Mesothelial cell of epicardium (in vitro differentiated cells): ENCODE measurements at places on chromosomes 1 and 21. TPM values are rescaled to one million over a fixed set of nuclear protein-coding genes. Genes with fewer than 3 reads are reported as not detected.

Gene GPR37L1
- total RNA-seq: 0.07 to 0.11 TPM (median 0.09 TPM) in 3 replicates

Gene GBP6
- total RNA-seq: 0.07 to 0.13 TPM (median 0.09 TPM) in 3 replicates

Gene GREM2
- total RNA-seq: 0.09 to 0.27 TPM (median 0.16 TPM) in 3 replicates

Gene LRRC3
- 10.9 to 11.9 TPM (median 11.8 TPM) in 3 replicates for total RNA-seq

Gene FYB2
- 0.34 to 0.45 TPM (median 0.40 TPM) in 3 replicates for total RNA-seq

DNA sequence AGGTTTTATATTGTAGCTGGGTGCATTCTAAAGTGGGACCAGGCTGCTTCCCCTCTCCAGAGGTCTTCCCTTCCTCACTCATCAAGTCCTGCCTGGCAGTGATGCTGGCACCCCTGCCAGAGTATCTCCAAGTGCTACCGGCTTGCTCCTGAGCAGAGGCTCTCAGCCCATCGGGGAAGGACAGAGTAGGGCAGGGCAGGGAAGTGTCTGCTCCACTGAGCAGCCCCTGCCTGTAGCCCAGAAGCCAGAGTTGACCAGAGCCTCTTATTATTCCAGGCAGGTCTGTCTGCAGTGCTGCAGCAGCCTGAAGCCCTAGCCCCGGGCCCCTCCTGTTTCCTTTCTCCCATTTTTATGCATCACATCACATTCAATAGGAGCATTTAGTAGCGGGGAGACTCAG is 51.1 kb downstream of the ATP2B4 start:
- H3K4me3 ChIP-seq: no peak overlapping the region
- peaks cover 17% of the 10 kb centered on the region for H3K36me3 ChIP-seq
- DNase-seq: no peak
- H3K4me1 ChIP-seq: peaks cover 25% of the 10 kb centered on the region

- DNase-seq: no peak
- no peaks in the 10 kb centered on the region for H3K36me3 ChIP-seq
- peak overlapping the region; percentile 77 for H3K27ac ChIP-seq
- peaks cover 6% of the 10 kb centered on the region for H3K27me3 ChIP-seq
- H3K4me3 ChIP-seq: no peak overlapping the region
Observed at GRCh38 chr1:156898161-156898566, 4.6 kb downstream of the PEAR1 start.

DNA sequence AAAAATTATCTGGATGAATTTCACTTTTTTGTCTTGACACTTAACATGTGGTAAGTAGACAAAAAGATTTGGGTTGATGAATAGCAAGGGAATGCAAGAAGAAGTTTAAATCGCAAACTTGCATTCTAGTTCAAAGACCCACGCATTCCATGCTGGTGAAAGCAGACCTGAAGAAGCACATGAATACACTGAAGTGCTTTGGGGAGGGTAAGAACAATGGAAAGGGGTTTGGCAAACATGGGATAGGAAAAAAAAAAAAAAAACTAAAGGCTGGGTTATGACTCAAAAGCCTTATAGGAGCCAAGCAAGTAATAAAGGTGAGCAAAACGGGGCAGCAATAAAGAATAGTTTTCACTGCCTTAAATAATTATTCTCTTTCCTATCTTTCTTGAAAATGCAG is 450.2 kb downstream of the LMO4 start:
- peaks cover 2% of the 10 kb centered on the region for H3K36me3 ChIP-seq
- H3K4me3 ChIP-seq: no peak overlapping the region
- DNase-seq: no peak
- H3K27me3 ChIP-seq: no peaks in the 10 kb centered on the region
- H3K4me1 ChIP-seq: peaks cover 9% of the 10 kb centered on the region

DNA sequence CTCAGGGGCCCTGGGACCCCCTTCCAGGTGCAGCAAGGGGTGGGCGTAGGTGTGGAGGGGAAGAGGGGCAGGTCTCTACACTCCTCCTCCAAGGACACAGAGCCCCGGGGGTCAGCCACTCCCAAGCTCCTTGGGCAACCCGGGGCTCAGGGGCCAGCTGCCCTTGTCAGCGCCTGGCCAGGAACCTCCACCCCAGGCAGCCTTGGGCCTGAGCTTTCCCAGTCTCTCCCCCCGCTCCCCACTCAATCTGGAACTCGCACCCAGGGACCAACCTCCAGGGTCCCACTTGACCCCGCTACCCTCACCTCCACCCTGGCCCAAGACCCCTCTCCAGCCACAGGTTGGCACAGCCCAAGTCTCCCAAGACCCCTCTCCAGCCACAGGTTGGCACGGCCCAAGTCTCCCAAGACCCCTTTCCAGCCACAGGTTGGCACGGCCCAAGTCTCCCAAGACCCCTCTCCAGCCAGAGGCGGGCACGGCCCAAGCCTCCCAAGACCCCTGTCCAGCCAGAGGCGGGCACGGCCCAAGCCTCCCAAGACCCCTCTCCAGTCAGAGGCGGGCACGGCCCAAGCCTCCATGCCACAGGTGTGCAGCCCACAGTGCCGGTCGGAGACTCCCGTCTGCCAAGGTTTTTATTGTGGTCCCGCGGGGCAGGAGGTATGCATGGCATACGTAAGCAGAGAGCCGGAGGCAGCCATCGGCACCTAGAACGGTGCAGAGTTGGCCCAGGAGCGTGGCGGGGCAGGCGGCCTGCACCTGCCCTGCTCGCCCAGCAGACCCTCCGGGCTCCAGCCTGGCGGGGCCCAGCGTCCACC is 3.0 kb downstream of the TNFRSF4 start:
- H3K4me1 ChIP-seq: peaks cover 2% of the 10 kb centered on the region
- H3K27ac ChIP-seq: no peak overlapping the region
- no peak for DNase-seq
- peaks cover 20% of the 10 kb centered on the region for H3K27me3 ChIP-seq
- H3K4me3 ChIP-seq: no peak overlapping the region

DNA sequence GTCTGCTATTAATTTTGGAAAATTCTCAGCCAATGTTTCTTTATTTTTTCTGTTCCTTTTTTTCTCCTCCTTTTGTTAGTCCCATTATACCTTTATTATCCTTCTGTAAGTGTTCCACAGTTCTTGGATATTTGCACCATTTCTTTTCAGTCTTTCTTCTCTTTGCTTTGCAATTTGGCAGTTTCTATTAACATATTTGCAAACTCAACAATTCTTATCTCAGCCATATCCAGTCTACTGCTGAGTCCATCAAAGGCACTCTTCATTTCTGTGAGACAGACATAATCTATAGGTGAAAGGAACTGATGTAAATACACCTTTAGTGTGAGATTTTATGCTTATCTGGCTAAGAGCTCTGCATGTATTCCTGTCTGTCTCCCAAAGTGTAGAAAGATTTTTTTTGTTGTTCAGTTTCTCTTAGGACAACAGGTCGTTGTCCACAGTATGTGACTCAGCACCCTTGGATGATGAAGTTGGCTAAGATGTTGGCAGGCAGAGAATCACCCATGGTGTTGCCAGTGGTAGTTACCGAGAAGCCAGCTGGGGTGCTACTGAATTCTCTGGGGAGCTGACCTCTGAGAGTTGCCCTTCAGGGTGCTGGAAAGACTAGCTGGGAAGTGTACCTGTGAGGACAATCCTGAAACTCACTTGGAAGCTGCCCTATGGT is 38.4 kb downstream of the LEPR start:
- no peak for DNase-seq
- H3K27me3 ChIP-seq: no peaks in the 10 kb centered on the region
- no peak overlapping the region for H3K27ac ChIP-seq
- no peaks in the 10 kb centered on the region for H3K4me1 ChIP-seq
- H3K4me3 ChIP-seq: no peak overlapping the region
- peaks cover 5% of the 10 kb centered on the region for H3K36me3 ChIP-seq

DNA sequence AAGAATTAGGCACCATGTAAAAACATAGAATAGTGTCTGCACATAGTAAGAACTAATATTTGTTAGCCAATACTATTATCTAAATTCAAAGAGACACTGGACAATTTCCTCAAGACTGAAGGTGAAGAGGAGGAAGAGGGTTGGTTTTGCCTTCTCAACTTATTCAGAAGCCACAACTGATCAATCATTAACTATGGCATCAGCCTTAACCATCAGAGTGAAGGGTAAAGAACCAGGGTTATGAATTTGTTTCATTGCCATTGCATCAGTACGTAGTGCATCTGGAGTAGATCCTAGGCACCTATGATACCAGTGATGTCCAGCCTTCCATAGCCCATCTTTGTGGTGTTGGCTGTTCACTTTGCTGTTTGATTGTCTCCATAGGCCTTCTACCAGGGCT is 421.7 kb upstream of the DEPDC1 start:
- no peaks in the 10 kb centered on the region for H3K36me3 ChIP-seq
- no peak for DNase-seq
- no peak overlapping the region for H3K27ac ChIP-seq
- H3K4me1 ChIP-seq: peaks cover 8% of the 10 kb centered on the region
- H3K4me3 ChIP-seq: no peak overlapping the region
- no peaks in the 10 kb centered on the region for H3K27me3 ChIP-seq

DNA sequence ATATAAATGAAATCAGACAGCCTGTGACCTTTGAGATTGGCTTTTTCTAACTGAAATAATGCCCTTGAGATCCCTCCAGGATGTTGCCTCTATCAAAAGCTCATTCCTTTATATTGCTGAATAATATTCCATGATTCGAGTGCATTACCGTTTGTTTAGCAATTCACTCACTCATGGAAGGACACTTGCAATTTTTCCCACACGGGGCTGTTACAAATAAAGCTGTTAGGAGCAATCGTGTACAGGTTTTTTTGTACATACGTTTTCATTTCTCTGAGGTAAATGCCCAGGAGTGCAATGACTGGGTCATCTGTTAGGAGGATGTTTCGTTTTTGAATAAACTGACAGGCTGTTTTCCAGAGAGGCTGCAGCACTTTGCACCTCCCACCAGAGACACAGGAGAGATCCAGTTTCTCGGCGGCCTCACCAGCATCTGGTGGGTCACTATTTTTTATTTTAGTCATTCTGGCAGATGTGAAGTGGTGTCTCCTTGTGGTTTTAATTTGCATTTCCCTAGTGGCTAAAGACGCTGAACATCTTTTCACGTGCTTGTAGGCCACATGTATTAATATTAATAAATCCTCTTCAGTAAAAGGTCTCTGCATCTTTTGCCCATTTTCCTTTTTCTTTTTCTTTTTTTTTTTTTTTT is 11.0 kb downstream of the PRDM15 start:
- H3K4me1 ChIP-seq: no peaks in the 10 kb centered on the region
- peaks cover 2% of the 10 kb centered on the region for H3K36me3 ChIP-seq
- DNase-seq: no peak
- no peaks in the 10 kb centered on the region for H3K27me3 ChIP-seq
- H3K4me3 ChIP-seq: no peak overlapping the region

GRCh38 chr1:160293020-160293968 is 8.4 kb upstream of the PEX19 start:
- peaks cover 55% of the 10 kb centered on the region for H3K36me3 ChIP-seq
- H3K4me3 ChIP-seq: no peak overlapping the region
- H3K4me1 ChIP-seq: no peaks in the 10 kb centered on the region
- no peak overlapping the region for H3K27ac ChIP-seq
